ENCODE measurements at places on chromosomes 4 and X.

DNA sequence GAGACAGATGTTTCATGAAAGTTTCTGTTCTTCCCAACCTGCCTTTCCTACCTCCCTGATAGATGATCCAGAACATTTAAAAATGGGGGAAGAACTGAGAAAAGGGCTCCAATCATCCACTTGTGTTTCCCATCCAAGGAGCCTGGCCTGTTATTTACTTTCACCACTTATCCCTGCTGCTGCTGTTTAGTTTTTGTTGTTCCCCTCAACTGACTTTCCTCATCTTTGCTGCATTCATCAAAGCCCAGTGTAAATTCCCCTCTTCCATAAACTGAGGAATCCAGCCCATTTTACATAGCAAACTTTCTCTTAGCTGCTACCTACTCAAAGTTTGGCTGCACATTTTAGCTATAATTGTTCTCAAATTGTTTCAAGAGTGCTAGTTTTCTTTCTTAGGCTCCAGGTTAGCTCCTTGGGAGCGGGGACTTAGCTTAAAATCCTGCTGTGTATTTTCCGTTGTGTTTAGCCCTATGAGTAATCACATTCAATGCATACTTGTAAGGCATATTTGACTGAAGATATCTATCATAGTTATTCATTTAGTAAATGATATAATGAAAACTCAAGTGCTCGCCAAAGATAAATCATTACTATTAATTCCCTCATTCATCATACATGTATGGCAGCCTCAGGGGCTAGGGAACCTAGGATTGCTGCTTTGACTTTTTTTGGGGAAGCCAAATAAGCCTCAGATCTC lies 1.4 kb upstream of the PTPN13 start:
- no peak for DNase-seq

GRCh38 chrX:30679369-30679768 lies 26.1 kb downstream of the GK start:
- no peak for DNase-seq

DNA sequence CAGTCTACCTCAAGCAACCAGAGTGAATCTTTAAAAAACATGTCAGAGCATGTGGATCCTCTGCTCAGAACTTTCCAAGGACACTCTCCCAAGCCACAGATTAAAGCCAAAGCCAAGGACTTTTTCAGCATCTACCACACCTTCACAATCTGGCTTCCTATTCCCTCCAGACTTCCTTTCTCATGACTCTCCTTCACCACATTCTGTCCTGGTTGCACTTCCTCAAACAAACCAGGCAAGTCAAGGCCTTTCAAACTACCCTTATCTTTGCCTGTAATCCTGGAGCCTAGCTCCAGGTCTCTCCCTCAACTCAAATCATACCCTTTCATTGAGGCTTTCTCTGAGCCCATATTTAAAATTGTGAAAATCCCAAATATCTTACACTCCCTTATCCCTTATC lies 191.6 kb upstream of the GALNTL6 start:
- DNase-seq = no peak

DNA sequence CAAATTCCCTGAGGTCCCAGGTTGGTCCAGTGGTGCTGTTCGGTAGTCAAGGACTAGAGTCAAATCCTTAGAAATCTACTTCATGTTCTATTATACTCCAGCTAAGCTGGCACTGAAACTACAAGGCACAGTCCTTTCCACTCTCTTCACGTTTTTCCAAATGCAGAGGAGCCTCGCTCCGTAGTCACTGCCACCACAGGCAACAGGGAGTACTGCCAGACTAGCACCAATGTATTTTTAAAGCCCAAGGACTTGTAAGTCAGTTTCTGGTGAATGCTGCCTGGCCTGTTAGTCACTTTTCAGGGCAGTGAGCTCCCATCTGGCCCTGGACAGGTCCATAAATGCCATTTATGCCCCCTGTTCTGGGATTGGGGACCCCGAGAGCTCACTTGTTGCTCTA lies 323.5 kb downstream of the FAM47A start:
- no peak for DNase-seq

- no peak for DNase-seq
Measured at GRCh38 chrX:134552351-134552750, 92.4 kb downstream of the HPRT1 start.

GRCh38 chr4:66964467-66964866 lies 580.8 kb downstream of the CENPC start:
- DNase-seq = no peak

DNA sequence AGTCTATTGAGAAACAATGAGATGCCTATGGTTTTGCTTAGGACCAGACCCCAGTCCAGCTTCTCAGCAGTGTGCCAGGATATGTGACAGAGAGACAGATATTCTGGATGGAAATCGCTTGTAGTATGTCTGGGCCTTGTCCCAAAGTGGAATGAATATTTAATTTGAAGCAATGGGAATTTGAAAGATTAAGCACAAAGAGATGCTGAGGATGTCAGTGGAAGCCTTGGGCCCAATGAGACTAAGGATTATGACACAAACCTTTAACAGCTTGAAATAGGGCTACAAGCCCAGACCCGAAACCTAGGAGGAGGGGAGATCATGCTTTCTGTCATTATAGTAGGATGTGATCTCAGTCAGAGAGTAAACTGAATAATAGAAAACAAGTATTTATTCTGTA lies 459.2 kb downstream of the FAT4 start:
- DNase-seq = no peak

DNA sequence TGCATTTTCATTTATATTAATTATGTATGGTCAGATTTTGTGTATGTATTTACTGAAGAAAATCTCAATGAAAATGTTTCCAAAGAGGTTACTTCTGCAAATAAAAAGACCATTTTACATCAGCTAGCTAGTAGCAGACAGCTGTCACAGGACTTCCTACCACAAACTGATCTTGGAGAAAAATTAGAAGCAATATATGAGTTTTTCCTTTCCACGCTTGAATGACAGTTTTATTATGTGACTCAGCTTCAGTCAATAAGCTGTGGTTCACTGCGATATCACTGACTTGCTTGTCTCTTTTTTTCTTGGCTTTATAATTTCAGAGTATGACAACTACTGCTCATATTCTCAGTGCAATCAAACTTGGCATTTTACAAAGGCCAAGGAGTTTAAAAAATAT lies 787.4 kb upstream of the GALNTL6 start:
- no peak for DNase-seq

- DNase-seq = no peak
Measured at GRCh38 chrX:131818297-131818936, 204.7 kb upstream of the STK26 start.

DNA sequence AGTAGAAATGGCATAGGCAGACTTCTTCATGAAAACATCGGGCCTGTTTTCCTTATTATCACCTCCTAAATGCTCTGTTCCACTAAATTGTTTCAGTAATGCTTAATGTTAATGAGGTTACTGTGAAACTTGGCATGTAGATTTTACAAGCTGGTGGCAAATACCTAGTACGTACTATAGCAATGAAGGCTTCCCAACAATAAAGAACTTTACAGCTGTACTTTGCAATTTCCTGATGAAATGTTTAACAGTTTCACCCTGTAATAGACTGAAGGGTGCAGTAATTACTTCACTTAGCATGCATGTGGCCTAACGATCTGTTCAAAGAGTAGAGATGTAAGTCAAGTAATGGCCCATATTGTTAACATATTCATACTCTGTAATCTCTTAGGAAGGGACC lies 524.7 kb downstream of the IL15 start:
- no peak for DNase-seq

Measured in hypothalamus (tissue), 51 donors.